ENCODE measurements at places on chromosomes 3 and 15.

GRCh38 chr3:154151969-154152368, 30.8 kb downstream of the ARHGEF26 start:
- no peak for DNase-seq

DNA sequence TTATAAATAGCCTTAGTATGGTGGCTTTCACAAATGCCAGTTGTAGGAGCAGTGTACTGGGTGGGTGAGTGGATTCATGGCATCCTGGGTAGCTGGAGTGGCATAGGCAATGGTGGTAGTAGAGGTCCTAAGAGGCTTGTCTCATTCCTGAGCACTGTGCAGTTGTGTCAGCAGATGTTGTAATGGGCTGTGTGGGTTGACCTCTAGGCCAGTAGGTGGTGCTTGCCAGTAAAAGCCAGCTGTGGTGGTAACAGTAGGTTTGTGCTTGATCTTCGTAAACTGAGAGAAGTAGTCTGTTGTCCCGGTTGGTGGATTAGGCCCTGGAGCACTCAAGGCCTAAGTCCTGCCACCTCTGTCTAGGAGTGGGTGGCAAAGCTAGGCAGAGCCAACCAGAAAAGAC, 149.7 kb upstream of the SUCLG2 start:
- DNase-seq: no peak

- no peak for DNase-seq
Measured at GRCh38 chr15:84598250-84598649, 2.6 kb upstream of the ZSCAN2 start.

DNA sequence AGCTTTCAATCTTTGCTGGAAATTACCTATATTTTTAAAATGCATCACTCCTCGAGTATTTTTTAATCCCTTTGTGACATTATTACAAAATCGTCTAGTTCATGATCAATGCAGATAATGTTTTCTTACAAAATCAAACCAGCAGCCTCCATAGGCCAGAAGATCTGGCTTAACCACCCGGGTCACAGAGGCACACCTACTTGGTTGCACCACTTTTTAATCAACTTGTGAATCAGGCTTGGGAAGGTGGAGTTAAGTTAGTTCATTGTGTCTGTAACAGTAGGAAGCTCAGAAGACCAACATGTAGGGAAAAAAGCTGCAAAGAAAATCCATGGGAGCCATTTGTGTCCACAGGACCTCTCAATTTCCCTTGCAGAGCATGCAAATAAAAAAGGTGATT, 148.0 kb downstream of the TP63 start:
- no peak for DNase-seq

GRCh38 chr3:111045564-111045963, 26.1 kb upstream of the NECTIN3 start:
- no peak for DNase-seq

- no peak for DNase-seq
Measured at GRCh38 chr3:122019493-122019892, 2.6 kb downstream of the ILDR1 start.

GRCh38 chr15:74060251-74060650, 22.1 kb downstream of the GOLGA6A start:
- DNase-seq: no peak

DNA sequence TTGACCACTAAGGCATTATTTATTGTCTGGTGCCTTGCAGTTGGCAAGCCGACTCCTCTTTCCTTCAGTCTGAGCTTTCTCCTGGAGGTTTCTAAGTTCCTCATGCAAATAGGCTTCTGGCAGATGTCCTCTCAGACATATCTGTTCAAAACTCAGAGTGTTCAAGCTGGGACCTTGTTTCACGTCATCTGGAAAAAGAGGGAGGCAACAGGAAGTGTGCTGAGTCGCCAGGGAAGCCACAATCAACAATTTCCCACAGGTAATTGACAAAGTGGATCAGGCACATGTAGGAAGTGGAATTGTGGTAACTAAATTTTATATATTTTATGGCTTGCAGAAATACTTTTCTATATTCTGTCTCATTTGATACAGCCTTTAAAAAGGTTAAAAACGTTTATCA, 14.6 kb downstream of the SCG5 start:
- no peak for DNase-seq

DNA sequence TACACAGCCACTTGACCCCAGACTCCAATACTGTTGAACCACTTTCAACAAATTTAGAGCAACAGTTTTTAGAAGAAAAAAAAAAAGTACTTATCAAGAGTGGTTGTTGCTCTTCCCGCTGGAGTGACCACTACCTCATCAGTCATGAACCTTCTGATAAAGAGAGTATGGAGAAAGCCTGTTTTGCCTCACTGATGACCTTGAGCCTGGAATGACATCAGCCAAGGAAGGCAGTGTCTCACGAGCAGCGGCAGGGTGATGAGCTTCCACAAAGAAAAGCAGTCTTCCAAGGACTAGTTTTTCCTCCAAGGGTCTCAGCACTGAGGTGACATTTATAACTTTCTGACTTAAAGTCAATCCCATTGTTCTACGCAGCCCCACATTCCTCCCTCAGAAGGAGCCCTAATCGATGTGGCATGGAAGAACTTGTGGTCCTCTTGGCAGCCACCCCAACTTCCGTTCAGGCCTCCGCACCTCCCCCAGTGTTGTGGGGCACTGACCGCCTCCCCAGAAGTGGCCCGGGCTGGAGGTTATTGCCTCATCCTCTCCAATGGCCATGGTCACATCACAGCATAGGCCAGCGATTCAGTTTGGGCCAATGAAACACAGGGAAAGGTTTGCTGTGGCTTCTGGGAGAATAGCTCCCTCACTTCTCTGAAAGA, 1.8 kb upstream of the CYP11A1 start:
- no peak for DNase-seq

DNA sequence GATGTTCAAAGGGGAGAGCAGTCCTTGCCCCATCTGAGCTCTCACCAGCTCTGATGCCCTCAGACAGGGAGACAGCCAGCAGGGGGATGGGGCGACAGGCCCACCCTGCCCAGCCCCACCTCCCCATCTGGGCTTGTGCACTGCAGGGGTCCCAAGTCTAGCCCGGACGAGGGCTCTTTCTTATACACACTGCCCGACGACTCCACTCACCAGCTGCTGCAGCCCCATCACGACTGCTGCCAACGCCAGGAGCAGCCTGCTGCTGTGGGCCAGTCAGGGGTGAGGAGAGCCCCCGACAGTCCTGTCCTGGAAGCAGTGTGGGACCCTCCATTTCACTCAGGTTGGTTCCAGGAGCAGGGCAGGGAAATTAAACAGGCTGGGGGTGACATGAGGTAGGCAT, 73.9 kb downstream of the BOC start:
- DNase-seq: no peak

GRCh38 chr3:59380146-59380545, 330.3 kb upstream of the CFAP20DC start:
- DNase-seq: no peak

GRCh38 chr3:106542101-106542769, 673.4 kb upstream of the CBLB start:
- no peak for DNase-seq

DNA sequence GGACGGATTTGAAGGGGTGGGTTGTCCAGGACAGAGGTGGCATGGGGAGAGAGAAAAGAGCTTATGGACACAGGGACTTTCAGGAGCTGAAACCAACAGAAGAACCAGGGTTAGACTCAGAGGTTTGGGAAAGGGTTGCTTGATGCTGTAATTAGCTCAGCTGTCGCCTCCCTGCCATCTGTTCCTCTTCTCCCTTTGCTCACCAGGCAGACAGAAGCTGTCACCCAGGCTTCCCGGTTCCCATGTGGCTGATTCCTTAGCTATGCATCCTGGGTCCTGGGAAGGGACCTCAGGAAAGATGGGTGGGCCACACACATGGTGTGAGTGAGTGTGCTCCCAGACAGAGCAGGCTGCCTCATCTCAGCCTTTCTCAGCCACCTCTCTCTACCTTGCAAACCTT, 14.1 kb downstream of the PTPN23 start:
- DNase-seq: no peak

GRCh38 chr3:122931636-122932035, 95.9 kb downstream of the SEMA5B start:
- DNase-seq: no peak

DNA sequence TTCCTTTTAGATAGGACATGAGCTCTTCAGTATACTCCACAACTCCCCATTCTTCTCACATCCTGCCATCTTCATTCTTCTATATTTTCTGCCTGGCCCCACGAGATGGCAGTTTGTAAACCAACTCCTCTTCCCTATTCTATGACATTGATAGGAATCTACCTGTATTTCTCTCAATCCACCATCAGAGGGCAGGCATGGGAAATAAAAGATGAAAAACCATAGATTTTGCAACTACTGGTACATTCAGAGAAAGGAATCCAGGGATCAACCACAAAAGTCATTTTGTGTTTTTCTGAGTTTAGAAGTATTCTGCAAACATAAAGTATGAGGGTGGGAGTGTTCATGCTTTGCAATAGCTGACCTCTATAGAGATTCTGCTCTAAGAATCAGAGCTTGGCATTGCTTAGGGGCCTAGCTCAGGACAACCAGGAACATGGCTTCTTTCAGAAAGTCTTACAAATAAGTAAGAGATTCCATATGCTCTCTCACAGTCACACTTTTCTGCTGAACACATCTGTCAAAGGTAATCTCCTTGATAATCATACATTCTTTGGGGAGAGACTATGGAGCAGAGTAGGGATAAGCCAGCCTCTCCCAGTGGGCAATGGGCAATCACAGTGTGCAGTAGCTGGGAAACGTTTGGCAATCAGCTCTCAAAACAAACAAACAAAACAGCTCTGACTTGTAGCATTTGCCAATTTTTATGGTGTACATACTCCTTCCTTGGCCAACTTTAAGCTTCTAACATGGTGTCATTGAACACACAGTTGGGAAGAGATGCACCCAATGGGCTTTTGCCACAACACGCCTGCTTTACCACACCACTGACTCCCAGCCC, 43.1 kb upstream of the SLC25A36 start:
- DNase-seq: peak; percentile 66

GRCh38 chr15:68223171-68223570, 6.4 kb downstream of the CLN6 start:
- DNase-seq: no peak

DNA sequence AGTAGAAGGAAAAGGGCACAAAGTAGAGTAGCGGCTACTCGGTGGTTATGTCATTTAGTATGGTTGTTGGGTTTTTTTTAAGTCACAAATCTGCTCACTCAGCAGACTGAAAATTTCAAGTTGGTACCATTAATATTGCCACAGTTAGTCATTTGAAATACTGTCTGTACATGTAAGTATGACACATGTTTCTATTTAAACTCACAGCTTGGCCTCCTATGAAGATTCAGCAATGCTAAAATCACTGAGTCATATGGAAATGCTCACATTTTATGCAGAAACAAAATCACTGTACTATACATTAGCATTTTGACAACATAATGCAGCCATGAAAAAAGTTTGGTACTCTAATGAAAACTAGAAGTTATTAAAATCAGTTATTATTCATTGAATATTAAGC, 571.9 kb downstream of the TAFA4 start:
- no peak for DNase-seq

GRCh38 chr3:73448041-73448440, 176.7 kb downstream of the PDZRN3 start:
- no peak for DNase-seq

DNA sequence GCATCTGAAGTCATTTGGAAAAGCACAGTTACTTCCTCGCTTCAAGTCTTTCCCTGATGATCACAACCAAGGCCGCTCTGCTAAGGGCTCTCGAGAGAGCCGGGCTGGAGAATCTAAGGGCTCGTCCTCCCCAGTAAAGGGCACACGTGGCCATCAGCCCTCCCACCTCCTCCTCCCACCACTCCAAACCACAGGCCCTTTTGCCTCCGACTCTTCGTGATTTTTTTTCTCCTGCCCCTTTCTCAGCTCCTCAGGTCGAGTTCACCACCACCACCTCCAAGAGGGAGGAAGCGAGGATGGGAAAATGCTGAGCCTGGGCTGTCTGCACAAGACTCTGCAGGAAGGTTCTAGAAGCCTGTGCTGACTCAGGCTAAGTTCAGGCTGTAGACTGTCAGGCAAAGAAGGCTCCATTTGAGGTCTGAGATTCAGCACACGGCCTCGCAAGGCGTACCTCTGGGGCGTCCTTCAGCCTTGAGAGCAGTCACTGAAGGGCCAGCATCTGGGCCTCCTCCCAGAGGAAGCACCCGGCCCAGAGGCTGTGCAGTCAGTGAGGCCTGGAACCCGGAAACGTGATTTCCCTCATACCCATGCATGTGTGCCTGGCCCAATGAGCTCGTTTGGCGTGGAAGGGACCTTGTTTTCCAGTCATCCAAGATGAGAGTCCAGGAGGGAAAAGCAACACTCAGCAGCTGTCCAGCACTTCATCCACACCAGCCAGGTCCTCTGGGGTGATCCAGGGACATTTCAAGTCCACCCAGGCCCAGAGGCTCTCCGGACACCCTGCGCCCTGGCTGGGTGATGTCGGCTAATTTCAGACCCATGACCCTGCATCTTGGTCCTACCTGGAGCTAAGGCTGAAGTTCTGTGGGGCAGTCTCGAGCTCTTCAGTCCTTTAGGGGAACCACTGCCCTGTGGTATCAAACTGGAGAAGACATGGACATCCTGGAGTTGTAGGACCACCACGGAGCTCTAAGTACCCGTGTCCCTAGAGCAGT, 196.8 kb downstream of the XXYLT1 start:
- no peak for DNase-seq

GRCh38 chr3:160006282-160007163, 17.9 kb downstream of the IL12A start:
- peak; percentile 60 for DNase-seq

DNA sequence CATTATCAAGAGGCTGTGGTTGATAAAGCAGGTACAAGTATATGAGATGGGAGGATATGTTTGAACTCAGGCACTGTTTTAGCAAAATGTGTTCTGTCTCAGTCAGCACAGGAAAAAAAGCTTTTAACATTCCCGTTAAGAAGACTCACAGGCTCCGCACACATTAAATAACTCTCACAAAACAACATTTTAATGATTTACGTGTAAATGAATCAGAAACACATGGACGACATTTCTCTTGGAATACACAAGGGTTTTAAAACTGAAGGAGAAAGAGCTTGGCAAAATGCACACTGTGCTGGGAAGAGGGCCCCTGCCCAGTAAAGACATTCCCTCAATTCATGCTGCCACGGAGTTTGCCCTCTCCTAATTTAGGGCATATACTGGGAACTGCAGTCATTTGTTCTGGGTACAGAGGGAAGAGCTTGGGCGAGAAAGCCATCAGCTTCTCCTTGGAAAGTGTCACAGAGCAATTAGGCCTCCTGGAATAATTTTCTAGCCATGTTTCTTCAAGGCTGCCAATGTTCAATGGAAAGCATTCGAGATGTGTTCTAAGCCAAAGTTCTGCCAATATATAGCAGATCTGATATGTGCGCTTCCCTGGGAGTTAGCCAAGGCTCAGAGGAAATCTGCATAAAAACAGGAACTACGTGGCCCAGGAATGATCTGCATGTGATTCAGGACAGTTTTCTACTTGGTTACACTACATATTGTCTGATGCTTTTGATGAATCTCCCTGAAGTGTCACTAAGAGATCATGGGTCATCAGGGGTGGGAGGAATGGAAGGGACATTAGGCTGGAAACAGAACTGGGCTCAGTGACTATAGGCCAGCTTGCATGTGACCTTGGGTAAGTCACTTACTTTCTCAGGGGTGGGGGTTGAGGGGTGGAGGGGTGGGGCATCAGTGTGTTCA, 2.2 kb upstream of the MASP1 start:
- no peak for DNase-seq

Data from PC-9 (cell line).